Activated CD4-positive, alpha-beta T cell treated with anti-CD3 and anti-CD28 coated beads, Interleukin-2, amount 50 U/mL, for 1 hour (primary cell): ENCODE measurements at places on chromosomes 2 and 18.

DNA sequence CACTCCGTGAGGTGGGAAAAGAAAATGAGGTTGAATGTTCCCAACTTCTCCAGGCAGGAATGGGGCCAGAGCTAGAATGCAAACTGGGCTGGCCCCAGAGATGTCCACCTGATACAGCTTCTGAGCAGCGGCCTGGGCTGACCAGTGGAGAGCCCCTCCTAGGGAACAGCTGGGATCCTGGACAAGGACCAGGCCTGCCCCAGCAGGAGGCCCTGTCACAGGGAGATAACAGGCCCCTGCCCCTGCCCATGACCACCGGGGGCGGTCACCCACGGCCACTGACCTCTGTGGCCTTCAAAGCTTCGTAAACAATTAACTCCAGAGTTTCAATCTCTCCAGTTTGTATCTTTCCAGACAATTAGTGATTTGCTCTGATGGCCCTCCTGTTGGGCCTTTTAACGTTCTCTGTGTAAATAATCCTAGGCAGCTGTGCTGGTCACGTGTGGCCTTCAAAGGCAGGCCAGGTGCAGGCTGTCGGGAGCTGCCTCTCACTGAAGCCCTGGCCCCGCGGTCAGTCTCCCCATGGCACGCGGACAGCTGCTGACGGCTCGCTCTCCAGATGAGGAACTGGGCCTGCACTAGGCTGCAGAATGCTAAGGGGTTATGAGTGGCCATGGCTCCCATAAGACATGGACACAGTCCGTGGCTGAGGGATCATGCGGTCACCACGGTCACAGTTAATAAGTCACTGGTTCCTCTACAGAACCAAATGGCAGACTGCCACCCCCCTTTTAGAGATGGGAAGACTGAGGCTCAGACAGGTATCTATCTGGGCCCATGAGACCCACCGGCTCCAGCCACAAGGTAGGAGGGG lies 9.2 kb downstream of the HS6ST1 start:
- DNase-seq: no peak

DNA sequence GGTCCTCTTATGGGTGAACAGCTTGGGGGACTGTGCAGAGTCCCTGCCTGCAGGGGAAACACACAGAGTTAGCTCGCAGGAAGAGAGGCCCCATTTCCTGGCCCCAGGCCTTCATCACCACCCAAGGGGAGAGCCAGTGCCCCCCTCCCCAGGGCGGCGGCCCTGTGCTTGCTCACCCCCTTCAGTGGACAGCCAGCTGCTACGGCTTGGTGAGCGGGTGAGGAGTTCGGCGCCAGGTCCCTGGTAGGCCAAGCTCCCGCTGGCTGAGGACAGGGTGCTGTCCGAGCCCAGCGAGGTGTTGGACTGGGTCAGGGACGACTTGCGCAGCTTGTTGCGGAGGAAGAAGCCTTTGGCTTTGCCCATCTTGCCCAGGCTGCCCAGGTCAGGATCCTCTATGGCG lies 17.2 kb upstream of the SFXN5 start:
- DNase-seq: no peak

GRCh38 chr2:216012133-216012829 lies 1.1 kb downstream of the MREG start:
- no peak for DNase-seq

DNA sequence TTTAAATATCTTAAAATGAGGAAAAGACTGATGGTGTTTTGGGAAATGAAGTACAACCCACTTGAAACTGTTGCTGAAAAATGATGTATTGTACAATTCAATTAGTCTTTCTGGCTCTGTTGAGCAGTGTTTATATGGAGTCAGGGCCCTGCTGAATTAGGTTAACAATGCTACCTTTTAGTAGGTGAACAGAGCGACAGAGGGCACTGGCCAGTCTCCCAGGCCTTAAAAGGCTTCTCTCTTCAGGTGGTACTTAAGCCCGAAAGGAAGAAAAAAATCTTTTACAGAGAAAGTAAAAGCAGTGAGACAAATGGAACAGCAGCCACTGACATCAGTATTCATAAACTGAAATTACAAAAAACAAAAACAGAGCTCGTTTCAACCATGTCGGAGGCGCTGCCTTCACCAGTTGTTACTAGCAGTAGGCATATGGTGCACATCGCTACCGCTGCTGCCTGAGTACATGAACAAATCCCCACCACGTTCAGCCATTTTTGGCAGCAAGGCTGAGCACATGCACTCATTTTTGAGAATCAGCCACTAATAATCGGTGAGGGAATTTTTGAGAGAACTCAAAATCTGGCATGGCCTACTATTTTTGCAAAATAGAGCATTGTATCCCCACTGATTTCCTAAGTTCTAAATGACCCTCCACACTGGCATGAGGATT lies 91.8 kb downstream of the PLEKHM3 start:
- DNase-seq: no peak
